ENCODE measurements at places on chromosomes 7 and 10. TPM values are rescaled to one million over a fixed set of nuclear protein-coding genes. Genes with fewer than 3 reads are reported as not detected.

OPALIN gene
- total RNA-seq, result not detected

NUTM2D gene
- total RNA-seq, result 1.5 TPM

CALHM3 gene
- total RNA-seq, result not detected

CLDN4 gene
- total RNA-seq, result 295 TPM

KAZALD1 gene
- 21.2 TPM for total RNA-seq

TMEM184A gene
- 9.2 TPM for total RNA-seq

PODXL gene
- 32.3 TPM for total RNA-seq

GPER1 gene
- 2.9 TPM for total RNA-seq

CLEC2L gene
- total RNA-seq, result not detected

LLCFC1 gene
- total RNA-seq, result not detected

AKR1C8 gene
- total RNA-seq, result not detected

MTURN gene
- total RNA-seq, result 1.2 TPM

PLAC9 gene
- total RNA-seq, result not detected

SORBS1 gene
- total RNA-seq, result 29.4 TPM

MKX gene
- total RNA-seq, result not detected

STEAP4 gene
- 0.10 TPM for total RNA-seq

VKORC1L1 gene
- total RNA-seq, result 45.5 TPM

CRPPA gene
- 2.4 TPM for total RNA-seq

PAPSS2 gene
- 17.1 TPM for total RNA-seq

LAMB1 gene
- total RNA-seq, result 204 TPM

FEZF1 gene
- total RNA-seq, result not detected

TRIM50 gene
- not detected for total RNA-seq

WDFY4 gene
- total RNA-seq, result 0.23 TPM

JCAD gene
- 40.7 TPM for total RNA-seq

LIPA gene
- 172 TPM for total RNA-seq

RPP38 gene
- 19.9 TPM for total RNA-seq

SPACDR gene
- total RNA-seq, result 1.5 TPM

C10orf90 gene
- total RNA-seq, result 0.67 TPM

TMEM196 gene
- total RNA-seq, result not detected

UTF1 gene
- total RNA-seq, result not detected

ARMC10 gene
- 73.2 TPM for total RNA-seq

PVRIG gene
- total RNA-seq, result not detected

LIPM gene
- not detected for total RNA-seq

MXI1 gene
- 12.1 TPM for total RNA-seq

RAMP3 gene
- total RNA-seq, result 0.13 TPM

FAM171A1 gene
- total RNA-seq, result 19.2 TPM

SPDYE3 gene
- total RNA-seq, result not detected

PRKAR2B gene
- total RNA-seq, result 0.51 TPM

CPA4 gene
- total RNA-seq, result 3.1 TPM

PAX4 gene
- total RNA-seq, result not detected

OGDHL gene
- 1.3 TPM for total RNA-seq

TUBB8 gene
- 0.08 TPM for total RNA-seq

CPSF4 gene
- total RNA-seq, result 57.0 TPM

SPDYE2B gene
- not detected for total RNA-seq

PRR15 gene
- total RNA-seq, result 0.23 TPM

GIMAP5 gene
- total RNA-seq, result 0.51 TPM

ANKRD30A gene
- not detected for total RNA-seq
